ENCODE measurements at places on chromosomes 11 and 22. TPM values are rescaled to one million over a fixed set of nuclear protein-coding genes. Genes with fewer than 3 reads are reported as not detected.

The TSPAN4 gene
- 31.2 TPM for polyA plus RNA-seq

The SYCE3 gene
- not detected for polyA plus RNA-seq

The OR51A4 gene
- polyA plus RNA-seq, result not detected

The PGA4 gene
- 1.2 TPM for polyA plus RNA-seq

The PLEKHB1 gene
- 5.9 TPM for polyA plus RNA-seq

DNA sequence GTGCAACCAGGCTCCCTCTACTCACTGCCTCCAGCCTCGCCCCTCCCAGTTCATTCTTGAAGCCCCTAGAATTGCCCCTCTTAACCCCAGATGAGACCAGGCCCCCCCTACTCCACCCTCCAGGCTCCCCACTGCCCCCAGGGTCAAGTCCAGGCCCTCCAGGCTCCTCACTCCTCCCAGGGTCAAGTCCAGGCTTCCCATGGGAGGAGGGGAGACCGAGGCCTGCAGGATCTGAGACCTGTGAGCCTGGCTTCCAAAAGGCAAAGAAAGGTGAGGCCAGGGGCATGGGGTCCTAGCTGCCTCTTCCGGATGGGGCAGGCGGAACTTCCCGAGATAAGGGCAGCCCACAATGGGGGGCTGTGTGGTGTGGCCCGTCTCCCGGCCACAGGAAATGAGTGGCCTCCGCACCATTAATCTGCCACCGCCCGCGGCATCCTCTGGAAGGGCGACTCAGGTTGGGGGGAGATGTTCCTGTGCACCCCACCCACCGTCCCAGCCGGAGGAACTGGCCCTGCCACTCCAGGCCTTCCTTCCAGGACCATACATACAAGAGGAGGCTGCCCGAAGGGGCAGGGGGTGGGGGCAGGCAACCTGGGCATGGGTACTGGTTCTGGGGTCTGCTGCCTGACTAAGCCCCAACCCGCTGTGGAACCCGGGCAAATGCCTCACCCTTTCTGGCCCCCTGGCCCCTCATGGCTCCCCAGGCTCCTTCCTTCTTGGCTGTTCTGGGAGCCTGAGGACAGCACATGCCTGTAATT lies 35.1 kb upstream of the WNT11 start:
- DNase-seq, result no peak
- H3K4me1 ChIP-seq, result no peaks in the 10 kb centered on the region
- no peak overlapping the region for H3K4me3 ChIP-seq
- H3K36me3 ChIP-seq, result no peaks in the 10 kb centered on the region
- H3K27ac ChIP-seq, result no peak overlapping the region
- H3K27me3 ChIP-seq, result no peaks in the 10 kb centered on the region

GRCh38 chr11:88359114-88359513 lies 21.6 kb upstream of the CTSC start:
- no peaks in the 10 kb centered on the region for H3K4me1 ChIP-seq
- no peaks in the 10 kb centered on the region for H3K36me3 ChIP-seq
- DNase-seq, result no peak
- no peak overlapping the region for H3K27ac ChIP-seq
- H3K4me3 ChIP-seq, result no peak overlapping the region

- H3K4me1 ChIP-seq, result peaks cover 8% of the 10 kb centered on the region
- H3K27ac ChIP-seq, result no peak overlapping the region
- H3K36me3 ChIP-seq, result no peaks in the 10 kb centered on the region
- H3K4me3 ChIP-seq, result no peak overlapping the region
- H3K27me3 ChIP-seq, result peaks cover 12% of the 10 kb centered on the region
- no peak for DNase-seq
Measured at GRCh38 chr11:119625206-119625978, 103.6 kb downstream of the NECTIN1 start.

DNA sequence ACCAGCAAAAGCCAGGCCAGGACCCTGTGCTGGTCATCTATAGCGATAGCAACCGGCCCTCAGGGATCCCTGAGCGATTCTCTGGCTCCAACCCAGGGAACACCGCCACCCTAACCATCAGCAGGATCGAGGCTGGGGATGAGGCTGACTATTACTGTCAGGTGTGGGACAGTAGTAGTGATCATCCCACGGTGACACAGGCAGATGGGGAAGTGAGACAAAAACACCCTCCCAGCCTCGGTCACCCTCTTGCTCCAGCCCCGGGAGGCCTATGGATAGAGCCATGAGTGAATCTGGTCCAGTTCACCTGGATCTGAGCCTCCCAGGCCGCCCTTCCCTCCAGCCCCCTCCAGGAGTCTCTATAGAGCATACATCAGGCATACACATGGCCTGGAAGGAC lies 115.2 kb upstream of the IGLL5 start:
- H3K27me3 ChIP-seq, result no peaks in the 10 kb centered on the region
- no peak overlapping the region for H3K27ac ChIP-seq
- no peaks in the 10 kb centered on the region for H3K4me1 ChIP-seq
- H3K4me3 ChIP-seq, result no peak overlapping the region

All from heart left ventricle (tissue), 16 donors.